ENCODE measurements at places on chromosomes 1 and 21. TPM values are rescaled to one million over a fixed set of nuclear protein-coding genes. Genes with fewer than 3 reads are reported as not detected.

Gene ACP6
- 13.5 TPM for total RNA-seq

Gene UBL4B
- total RNA-seq: not detected

Gene ZFP69
- total RNA-seq: 1.1 TPM

Gene FMO2
- 31.3 TPM for total RNA-seq

Gene ZNF683
- total RNA-seq: not detected

Gene LRRC8C
- 6.8 TPM for total RNA-seq
